ENCODE measurements at places on chromosomes 13 and 19. TPM values are rescaled to one million over a fixed set of nuclear protein-coding genes. Genes with fewer than 3 reads are reported as not detected.

GRCh38 chr19:33879818-33880575 is 83.3 kb downstream of the KCTD15 start:
- DNase-seq, result no peak

GRCh38 chr13:101423872-101424271 is 7.6 kb upstream of the NALCN start:
- DNase-seq, result no peak

NCAN gene
- not detected for polyA plus RNA-seq

GRCh38 chr13:78339927-78340326 is 263.4 kb downstream of the POU4F1 start:
- DNase-seq, result no peak

ZNF850 gene
- 0.46 TPM for polyA plus RNA-seq

COG6 gene
- 18.1 TPM for polyA plus RNA-seq

DNA sequence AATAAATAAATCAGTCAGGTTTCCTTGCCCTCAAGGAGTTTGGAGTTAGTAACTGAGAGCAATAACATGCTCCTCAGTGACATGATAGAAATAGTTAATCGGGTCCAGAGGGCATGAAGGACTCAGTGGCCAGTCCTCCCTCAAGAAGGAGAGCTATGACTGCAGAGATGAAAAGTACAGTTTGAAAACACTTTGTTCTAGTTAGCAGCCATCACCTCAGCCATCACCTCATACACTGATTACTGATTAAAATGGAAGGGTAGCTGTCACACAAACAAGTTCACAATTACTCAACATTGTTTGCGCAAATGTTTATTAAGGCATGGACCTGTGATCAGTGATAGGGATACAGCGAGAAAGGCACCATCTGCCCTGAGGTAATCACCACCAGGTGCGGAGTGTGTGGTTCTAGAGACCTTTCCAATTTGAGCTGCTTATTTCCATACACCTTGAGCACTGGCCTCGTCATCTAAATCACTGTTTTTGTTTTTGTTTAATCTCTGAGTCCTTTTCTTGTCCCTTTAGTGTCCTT is 85.3 kb upstream of the RAP2A start:
- DNase-seq, result no peak

GRIK5 gene
- polyA plus RNA-seq, result 0.09 TPM

- DNase-seq, result no peak
Measured at GRCh38 chr19:11530432-11530831, 1.5 kb upstream of the ECSIT start.

LPAR6 gene
- 59.8 TPM for polyA plus RNA-seq

GRCh38 chr19:5697022-5697889 is 7.2 kb downstream of the RPL36 start:
- DNase-seq, result no peak

ASPDH gene
- not detected for polyA plus RNA-seq

DNA sequence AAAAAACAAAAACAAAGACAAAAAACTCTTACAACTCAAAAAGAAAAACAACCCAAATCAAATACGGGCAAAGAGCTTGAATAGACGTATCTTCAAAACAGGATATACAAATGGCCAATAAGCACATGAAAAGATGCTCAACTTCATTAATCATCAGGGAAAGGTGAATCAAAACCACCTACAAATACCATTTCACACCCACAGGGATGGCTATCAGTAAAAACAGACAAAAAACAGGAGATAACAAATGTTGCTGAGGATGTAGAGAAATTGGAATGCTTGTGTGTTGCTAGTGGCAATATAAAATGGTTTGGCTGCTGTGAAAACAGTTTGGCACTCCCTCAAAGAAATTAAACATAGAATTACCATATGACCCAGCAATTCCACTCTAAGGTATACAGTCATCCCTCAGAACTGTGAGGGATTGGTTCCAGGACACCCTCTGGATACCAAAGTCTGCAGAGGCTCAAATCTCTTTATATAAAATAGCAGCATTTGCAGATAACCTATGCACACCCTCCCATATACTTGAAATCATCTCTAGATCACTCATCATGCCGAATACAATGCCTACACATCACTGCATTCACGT is 29.7 kb downstream of the MLLT1 start:
- DNase-seq, result no peak

GRCh38 chr19:49524812-49525455 is 2.9 kb upstream of the RCN3 start:
- DNase-seq, result no peak

MAB21L1 gene
- not detected for polyA plus RNA-seq

KLK8 gene
- not detected for polyA plus RNA-seq

CCDC70 gene
- polyA plus RNA-seq, result not detected

DNA sequence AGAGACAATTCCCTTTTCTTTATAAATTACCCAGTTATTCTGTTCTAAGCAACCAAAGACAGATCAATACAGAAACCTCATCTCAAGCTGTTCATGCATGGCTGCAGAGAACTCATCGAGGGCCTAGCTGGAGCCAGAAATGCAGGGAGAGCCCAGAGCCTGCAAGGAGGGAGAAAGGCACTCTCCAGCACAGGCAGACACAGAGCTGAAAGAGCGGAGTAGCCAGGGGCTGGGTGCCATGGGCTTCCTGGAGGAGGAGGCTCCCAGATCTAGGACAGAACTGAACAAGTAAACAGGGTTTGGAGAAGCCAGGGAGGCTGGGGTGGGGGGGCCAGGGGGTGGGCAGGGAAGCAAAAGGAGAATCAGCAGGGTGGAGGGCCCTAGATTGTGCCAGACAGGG is 144.2 kb upstream of the ZNF507 start:
- DNase-seq, result no peak

Data from naive thymus-derived CD4-positive, alpha-beta T cell (primary cell).